ENCODE measurements at places on chromosomes 3 and 15.

- no peak for DNase-seq
Observed at GRCh38 chr3:71805199-71805598, 20.3 kb upstream of the PROK2 start.

- DNase-seq, result no peak
Observed at GRCh38 chr3:167839460-167840134, 104.1 kb downstream of the SERPINI1 start.

DNA sequence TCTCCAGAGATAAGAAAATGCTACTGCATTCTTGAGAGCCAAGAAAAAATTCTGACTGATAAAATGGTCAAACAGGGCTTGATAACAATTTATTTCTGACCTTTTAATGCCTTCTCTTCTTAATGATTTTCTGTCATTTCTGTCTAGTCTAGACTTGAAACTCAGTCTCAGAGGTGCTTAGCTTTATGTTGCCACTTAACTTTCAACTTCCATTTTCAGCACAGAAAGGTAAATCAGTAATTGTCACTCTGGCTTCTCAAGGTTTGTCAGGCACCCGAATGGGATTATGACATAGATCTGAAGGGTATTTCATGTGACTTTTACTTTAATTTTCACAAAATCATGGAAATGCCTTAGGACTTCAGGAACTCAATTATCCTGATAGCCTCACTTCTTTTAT is 155.4 kb upstream of the GBE1 start:
- DNase-seq, result no peak

DNA sequence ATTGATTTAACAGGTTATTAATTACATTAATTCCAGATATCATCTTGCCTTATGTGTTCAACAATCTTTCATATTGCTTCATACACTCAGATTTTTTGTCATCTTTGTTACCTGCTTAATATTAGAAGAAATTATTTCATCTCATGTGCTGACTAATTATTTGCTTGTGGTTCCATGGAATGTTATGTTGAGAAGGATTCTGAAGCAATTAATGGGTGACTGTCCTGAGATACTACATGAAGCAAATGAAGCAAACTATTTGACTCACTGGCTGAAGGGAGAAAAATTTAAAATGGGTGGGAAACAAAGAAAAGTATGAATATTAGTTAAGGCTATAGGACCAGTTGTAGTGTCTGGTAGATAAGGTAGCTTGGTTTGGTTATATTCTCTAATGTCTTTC is 443.8 kb upstream of the EPHA6 start:
- no peak for DNase-seq

DNA sequence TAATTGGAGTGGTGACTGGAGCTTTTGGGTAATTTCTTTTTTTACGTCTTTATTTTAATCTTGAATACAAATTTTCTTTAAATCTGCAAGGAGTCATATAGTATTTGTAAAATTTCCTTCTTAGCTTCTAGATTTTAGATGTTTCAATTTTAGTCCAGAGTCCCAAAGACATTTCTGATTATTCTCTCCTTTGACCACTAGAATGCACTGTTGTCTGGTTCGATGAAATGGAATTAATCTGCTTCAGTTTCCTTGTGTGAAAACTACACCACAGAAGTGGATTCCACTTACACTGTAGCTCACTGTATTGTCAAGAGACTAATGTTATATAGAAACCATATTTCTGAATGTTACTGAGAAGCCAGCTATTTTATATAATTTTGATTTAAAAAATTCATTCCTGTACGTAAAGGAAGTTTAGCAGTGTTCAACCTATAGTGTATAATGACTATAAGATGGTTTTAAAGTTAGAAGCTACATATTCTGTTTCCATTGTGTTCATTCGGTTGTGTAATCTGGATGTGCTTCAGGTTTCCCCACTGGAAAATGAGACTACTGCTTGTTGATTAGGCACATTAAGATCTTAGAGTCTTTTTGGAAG is 6.1 kb downstream of the GRAMD1C start:
- no peak for DNase-seq

DNA sequence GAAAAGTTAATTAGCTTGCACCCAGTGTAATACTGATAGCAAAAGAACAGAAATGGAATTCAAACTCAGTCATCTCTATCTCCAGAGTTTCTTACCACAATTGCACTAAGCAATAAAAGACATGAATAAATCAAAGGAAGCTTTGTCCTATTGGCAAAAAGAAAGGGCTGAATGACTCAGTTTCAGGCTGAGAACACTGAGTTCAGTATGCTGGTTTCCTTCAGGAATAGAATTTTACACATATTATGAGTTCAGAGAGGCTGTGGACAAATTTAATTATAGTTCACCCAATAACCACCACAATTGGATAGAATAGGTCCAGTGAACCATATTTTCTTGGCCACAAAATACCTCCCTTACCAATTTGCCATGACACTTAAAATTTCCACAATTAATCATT is 249.7 kb downstream of the KCNMB2 start:
- no peak for DNase-seq

DNA sequence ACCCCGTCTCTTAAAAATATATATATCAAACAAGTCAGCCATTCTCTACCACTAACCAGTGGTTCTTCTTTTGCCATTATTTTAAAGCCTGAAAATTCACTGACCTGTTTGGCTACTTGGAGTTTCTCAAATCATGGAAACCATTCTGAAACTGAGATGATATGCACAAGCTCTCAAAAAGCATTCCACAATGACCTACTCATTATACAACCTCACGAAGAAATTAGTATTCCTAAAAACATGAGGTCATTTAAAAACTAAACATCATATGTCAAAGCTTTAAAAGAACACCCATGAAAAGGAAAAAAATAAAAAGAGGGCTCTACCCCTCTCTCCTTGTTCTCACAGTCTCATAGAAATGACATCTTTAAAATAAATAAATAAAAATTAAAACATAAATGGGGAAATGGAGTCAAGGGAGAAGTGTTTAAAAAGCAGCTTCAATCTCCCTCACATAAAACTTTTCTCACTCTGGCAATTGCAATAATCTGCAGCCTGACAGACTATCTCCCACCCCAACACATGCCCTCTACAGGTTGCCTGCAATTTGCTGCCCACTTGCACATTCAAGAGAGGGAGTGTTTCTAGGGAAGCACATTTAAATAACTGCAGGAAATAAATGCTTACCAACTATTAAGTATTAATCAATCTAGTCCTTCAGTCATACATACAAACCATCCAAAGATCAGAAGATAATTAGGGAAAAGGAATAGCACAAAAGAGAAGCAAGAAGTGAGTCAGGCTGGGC is 73.3 kb downstream of the TRANK1 start:
- no peak for DNase-seq

DNA sequence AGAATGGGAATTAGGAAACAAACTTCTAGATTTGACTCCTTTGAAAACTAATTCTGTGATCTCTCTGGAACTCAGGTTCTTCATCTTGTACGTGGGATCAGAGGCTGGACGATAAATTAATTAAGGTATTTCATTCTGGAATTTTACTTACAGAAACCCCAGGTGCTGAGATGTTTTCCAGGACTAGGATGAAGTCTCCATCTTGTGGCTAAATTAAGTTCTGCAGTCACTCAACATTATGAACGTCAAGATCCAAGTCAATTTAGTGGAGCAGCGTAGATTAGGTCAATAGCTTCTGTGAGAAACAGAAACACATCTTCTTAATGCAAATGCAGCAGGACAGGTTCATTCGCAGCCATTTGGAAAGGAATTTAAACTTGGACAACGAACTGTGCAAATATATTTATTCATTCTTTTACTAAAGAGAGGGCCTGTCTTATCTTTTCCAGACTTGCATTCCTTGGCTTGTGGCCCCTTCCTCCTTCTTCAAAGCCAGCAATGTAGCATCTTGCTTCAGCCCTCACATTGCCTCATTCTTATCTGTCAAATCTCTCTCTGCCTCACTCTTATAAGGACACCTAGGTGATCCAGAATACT is 26.7 kb upstream of the TMC3 start:
- DNase-seq, result peak; percentile 42

GRCh38 chr3:149020196-149020838 is 29.0 kb downstream of the GYG1 start:
- no peak for DNase-seq

DNA sequence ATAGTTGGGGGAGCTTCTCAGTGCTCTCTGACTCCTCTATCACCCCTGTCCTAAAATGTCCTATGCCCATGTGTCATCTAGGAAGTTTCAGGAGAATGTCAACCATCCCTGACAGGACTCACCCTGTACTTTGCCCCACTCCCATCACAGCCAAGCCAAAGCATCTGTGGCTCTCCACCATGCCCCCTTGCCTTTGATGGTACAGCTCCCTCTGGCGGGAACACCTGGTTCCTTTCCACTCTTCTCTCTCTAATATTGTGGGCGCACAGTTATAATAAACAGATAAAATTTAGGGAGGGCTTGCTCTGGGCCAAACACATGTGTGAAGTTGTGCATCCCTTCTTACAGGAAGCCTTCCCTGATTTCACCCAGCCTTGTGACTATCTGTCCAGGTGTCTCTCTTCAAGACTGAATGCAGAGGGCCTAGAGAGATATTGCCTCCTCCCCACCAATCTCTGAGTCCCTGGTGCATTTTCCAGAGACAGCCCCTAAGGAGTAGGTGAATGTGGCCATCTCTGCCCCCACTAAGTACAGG is 62.8 kb downstream of the ISG20 start:
- no peak for DNase-seq

GRCh38 chr3:161305095-161305991 is 66.0 kb downstream of the SPTSSB start:
- no peak for DNase-seq

GRCh38 chr15:31160297-31160696 is 58.8 kb upstream of the TRPM1 start:
- no peak for DNase-seq

DNA sequence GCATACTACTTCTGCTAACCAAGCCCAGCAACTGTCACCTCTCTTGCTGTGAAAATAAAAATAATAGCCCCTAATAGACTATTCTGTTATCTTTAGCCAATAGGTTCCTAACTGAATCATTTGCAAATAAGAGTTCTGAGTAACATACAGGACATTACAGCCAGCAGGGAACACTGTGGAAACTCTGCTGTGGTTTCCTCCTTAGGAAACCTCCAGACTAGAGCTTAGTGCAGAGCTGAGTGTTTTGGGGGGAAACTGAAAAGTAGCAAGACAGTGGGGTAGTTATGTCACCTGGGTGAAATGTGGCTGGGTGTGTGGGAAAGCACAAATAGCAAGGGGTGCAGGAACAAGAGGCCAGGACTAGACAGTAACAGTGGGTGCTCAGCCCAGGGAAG is 32.4 kb downstream of the DZIP1L start:
- DNase-seq, result no peak

GRCh38 chr3:183008303-183008702 is 28.0 kb upstream of the DCUN1D1 start:
- peak; percentile 42 for DNase-seq

DNA sequence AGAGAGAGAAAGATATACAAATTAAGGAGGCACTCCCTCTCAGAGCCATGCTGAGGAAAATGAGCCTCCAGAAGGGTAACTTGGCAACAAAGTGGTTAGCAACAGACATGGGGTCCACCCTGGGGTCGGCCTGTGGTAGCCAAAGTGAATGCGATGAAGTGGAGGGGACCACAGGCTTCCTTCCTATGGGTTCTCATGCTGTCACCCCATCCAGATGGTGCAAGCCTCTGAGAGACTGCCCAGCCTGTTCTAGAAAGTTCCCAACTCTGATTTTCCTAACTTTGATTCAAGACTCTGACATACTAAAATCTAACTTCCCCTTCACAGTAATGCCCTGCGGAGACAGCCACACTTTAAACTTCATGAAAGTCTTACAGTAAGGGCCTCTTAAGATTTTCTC is 18.2 kb upstream of the LACTB start:
- DNase-seq, result peak; percentile 21

GRCh38 chr3:72120039-72120438 is 335.1 kb upstream of the PROK2 start:
- DNase-seq, result no peak

- no peak for DNase-seq
Observed at GRCh38 chr3:132781922-132782321, 59.7 kb upstream of the NPHP3 start.

DNA sequence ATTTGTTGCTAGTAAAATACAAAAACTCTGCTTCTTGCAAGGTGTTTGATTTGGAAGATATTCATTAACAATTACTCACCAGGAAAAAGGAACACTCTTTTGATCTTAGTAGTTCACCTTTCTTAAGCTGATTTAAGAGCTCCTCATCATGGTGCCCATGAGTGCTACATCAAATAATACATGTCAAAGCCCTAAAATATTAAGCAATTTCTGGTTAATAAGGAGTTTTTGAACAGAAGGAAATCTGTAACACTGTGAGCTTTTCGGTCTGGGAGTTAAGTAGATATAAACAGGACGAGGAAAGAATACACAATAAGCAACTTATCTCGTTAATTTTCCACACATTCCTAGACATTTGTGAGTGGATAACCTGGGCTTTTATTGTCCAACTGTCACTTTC is 83.9 kb upstream of the DCBLD2 start:
- DNase-seq, result no peak

DNA sequence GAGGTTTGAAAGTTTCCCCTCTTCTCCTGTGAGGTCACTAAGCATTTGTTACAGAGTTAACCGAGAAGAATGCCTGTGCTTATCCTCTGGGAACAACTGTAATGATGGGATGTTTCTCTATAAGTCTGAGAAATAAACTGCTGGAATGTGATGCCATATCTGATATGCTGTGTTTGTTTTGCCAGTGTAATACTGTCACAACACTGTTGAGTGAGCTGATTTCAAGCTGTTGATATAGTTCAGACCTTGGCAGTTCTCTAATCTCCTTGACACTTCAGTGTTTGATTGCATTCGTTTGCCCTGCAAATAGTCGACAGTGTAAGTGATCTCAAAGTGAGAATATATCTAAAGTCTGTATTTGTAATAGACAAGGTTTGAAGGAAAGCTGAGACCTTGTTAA is 73.3 kb downstream of the PTPRG start:
- peak; percentile 7 for DNase-seq

- no peak for DNase-seq
Observed at GRCh38 chr3:151204530-151205402, 1.8 kb upstream of the GPR171 start.

DNA sequence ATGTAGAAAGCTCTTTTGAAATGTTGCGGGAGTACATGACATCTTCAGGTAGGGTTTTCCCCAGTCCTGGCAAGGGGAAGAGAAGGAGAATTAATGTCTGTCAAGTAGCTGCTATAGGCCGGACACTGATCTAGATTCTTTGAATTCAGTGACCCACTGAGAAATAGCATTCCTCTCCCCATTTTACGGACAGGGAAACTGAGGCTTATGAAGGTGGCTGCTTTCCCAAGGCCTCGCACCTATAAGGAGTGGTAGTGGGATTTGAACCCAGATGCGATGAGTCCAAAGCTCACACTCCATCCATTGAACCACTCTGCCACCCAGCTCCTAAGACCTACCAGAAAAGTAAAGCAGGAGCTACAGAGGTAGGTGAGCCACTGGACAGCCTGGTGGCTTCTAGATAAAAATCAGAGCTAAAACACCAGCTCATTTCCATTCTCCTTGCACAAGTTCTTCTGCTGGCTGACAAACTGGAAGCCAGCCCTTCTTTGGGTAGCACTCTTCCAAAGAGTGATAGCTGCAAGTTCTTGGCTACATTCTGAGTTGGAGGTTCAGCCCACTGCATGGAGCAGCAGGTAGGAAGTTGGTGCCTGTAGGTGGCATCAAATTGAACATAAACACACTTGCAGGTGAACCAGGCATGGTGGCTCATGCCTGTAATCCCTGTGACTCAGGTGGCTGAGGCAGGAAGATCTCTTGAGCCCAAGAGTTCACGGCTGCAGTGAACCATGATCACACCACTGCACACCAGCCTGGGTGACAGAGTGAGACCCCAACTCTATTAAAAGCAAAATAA is 22.0 kb downstream of the ZNF710 start:
- DNase-seq, result no peak

All from SJSA1 (cell line).